ENCODE measurements at places on chromosomes 2 and 18. TPM values are rescaled to one million over a fixed set of nuclear protein-coding genes. Genes with fewer than 3 reads are reported as not detected.

DNA sequence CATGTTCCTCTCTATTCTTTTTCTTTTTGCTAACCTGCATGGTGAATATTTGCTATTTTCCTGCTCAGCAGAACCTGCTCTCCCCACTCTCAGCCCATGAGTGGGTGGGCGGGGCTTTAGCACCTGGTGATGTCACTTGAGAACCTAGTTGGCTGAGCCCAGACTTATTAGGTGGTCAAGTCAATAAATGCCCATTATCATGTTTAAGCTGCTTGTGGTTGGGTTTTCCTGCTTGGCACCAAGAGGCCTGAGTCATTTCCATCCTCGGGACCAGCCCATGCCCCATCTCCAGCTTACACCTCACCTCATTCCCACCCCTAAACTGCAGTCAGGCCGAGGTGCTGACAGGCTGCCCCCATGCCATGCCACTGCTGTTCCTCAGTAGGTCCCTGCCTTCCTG, 226.6 kb downstream of the ANKRD30B start:
- DNase-seq = no peak

DNA sequence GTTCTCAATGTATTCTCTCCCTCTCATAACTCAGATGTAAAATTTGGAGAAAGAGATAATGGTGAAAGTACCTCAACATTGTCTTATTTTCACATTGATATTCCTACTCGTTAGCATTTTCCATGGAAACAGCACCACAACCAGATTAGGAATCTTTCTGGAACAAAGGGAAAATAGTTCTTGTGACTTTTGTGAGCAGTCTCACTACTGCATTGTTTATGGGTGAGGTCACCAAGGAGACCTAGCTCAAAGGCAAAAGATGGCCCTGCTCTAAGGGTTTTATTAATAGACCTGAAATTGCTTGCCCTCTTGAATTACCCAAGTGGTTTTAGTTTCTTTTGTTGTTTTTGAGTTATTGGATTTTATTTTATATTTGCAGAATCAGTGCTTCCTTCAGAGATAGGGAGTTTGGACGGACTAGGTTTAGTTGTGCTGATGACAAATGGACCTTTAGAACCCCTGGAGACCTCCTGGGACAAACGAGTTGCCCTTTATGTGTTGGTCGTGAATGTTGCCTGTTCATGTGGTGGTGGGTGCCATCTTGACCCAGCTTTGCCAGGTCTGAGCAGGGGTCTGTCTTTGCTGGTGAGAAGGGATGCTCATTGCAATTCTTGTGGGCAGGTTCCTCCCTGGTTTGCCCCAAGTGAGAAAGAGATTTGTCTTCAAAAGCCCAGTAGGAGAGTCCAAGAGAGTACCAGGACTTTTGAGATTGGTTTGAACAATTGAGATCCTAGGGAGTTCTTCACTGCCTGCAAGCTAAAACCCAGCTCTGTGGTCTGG, 58.1 kb downstream of the INPP4A start:
- DNase-seq = no peak

GRCh38 chr2:100064165-100064564, 78.2 kb downstream of the AFF3 start:
- peak; percentile 26 for DNase-seq

DNA sequence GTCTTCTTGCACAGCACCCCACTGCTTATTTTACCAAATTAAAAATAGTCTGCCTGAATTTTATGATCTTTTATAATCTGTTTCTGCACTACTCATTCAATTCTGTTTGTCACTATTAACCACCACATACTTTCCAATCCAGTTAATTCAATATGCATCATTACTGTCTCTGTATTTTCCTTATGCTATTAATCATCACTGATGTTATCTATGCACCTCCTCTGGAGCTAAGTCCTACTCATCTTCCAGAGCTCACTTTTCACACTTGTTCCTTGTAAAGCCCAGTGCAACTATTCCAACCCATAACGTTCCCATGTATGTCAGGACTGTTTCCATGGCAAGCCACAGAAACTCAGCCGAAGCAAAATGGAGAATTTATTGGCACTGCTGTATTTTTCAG, 713.6 kb downstream of the PLCL1 start:
- no peak for DNase-seq

- DNase-seq = no peak
These were observed 77.7 kb upstream of the IGFBP5 start for GRCh38 chr2:216773072-216773471.

- no peak for DNase-seq
These were observed 221.7 kb downstream of the PHLPP1 start for GRCh38 chr18:62937065-62937464.

DNA sequence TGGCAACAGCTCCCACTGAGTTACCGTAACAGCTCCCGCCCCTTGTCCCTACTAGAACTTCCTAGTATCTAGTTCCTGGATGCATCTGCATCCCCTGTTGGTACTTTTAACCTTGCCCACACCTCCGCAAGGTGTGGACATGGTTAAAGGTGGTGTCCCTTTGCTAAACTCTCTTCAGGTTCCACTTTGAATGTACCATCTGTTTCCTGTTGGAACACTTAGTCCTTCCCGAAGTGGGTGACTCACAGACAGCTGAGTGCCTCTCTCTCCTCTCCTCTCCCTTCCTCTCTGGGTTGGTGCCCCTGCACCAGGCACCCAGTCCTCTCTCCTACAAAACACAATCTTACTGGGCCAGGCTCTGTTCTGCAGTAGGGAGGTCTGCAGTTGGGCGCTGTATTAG, 19.6 kb upstream of the REL start:
- DNase-seq = no peak

DNA sequence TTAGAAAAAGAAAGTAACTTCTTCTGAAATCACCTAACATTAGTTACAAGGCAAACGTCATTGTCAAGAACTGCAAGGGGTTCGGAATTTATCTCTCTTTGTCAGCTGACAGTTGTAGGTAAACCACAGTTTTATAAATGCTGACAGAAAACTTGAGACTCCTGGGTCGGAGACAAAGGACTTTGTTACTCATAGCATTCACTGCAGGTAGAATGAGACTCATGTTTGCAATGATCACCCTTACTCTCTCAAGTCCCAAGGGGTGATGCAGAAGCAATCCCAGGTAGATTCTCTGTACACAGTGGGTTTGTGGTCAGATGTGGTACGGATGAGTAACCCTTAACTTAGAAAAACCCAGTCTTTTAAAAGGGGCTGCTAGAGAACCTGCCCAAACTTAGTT, 757.8 kb downstream of the TRIB2 start:
- DNase-seq = no peak

GRCh38 chr2:219171231-219171651, 1.4 kb upstream of the SLC23A3 start:
- DNase-seq = peak; percentile 39

DNA sequence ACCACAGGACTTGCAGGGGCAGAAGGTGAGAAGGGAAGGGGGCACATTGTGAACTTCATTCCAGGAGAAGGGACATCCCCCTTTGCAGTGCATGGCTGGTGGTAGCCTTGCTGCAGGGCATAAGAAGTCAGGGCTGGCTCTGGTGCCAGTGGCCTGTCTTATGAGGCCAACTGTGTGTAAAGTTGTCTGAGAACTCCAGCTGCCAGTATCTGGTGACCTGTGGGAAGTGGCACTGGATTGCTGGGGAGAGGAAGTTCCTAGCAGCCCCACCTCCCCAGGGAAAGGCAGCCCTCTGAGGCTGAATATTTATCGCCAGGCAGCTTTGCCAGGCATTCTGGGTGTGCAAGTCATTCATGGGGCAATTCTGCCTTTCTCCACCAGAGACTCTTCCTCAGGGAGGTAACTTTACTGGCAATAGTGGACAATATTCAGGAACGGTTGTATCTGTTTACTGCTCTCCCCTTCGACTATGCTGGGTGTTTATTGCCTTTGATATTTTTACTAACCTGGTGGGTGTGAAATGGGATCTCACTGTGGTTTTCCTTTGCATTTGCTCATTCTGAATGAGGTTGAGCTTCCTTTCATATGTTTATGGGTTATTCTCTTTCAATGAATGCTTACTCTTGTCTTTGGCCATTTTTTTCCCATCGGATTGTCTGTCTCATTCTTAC, 12.3 kb downstream of the TRPM8 start:
- no peak for DNase-seq

GRCh38 chr2:140064243-140064642, 1284.1 kb upstream of the NXPH2 start:
- no peak for DNase-seq

- DNase-seq = no peak
These were observed 468.1 kb upstream of the CHST9 start for GRCh38 chr18:27653247-27653646.

DNA sequence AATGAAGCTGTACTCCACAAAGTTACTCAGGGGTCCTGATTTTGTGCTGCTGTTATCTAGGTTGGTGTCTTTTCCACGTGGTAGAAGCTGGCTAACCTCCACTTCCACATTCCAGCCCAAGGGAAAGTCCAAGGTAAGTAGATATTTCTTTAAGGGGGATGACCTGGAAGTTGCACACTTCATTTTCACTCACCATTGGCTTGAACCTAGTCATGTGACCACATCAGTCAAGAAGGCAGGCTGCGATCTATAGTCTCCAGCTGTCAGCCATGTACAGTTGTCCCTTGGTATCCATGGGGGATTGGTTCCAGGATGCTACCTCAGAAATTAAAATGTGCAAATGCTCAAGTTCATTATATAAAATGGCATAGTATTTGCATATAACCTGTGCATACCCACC, 31.9 kb upstream of the TGIF1 start:
- DNase-seq = no peak

GRCh38 chr2:8457699-8458502, 224.0 kb upstream of the ID2 start:
- no peak for DNase-seq

GRCh38 chr2:29272311-29272710, 157.1 kb downstream of the CLIP4 start:
- no peak for DNase-seq

DNA sequence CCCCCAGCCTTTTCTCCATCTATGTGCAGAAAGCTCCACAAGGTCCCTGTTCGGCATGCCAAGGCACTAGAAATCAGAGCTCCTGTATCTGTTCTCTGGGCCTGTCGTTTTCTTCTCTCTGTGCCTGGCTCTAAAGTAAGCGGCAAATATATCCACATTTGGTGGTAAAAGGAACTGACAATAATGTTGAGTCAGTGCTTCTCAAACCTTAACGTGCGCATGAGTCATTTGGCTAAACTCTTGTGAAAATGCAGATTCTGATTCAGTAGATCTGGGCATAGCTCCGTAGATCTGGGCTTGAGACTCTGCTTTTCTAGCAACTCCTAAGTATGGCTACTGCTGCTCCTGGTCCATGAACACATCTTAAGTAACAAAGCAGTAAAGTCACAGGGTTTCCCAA, 16.5 kb upstream of the ACSL3 start:
- no peak for DNase-seq

GRCh38 chr2:96204836-96205624, 3.6 kb downstream of the STARD7 start:
- no peak for DNase-seq

DNA sequence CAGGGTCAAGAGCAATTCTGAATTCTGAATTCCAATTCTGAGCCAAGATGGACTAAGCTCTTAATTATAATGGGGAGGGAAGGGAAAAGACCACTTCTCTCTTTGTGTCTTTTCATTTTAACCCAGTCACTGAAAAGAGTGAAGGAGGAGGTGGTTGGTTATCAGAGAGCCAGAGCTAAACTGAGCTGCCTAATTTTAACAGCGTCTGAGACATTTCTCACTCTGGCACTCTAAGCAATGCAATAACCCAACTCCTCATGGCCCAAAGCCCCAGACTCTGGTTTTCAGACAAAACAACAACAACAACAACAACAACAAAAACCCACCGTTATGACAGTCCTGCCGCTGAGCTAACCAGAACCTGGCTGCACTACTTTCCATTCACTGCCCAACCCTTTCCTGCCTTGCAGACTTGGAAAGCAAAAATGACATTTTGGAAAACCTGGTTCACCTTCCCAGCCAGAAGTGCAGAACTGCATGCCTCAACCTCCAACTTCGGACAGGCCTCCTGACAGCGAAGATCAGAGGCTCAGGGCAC, 1.0 kb downstream of the CHST10 start:
- DNase-seq = no peak

GRCh38 chr18:12310762-12311161, 2.7 kb downstream of the TUBB6 start:
- DNase-seq = no peak

DNA sequence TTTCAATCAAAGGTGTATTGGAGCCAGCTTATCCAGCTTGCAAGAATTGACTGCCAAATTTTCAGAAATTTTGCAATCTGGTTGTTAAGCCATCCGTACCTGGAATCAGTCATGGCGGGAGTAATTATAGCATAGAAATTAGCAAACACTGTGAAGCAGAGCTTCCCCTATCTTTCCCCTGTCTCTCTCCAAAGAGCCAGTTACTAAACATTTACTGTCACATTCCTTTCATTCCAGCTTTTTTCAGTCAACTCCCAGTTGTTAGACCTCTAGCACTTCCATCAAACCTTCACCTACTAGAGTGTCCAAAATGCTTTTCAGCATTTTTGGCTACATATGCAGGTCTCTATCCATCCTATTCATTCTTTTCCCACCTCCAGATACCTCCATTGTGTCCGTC, 137.4 kb downstream of the MC4R start:
- no peak for DNase-seq

- no peak for DNase-seq
These were observed 292.0 kb downstream of the CNTNAP5 start for GRCh38 chr2:124316881-124317605.

GRCh38 chr18:24427484-24427883, 1.0 kb downstream of the IMPACT start:
- DNase-seq = peak; percentile 18

DNA sequence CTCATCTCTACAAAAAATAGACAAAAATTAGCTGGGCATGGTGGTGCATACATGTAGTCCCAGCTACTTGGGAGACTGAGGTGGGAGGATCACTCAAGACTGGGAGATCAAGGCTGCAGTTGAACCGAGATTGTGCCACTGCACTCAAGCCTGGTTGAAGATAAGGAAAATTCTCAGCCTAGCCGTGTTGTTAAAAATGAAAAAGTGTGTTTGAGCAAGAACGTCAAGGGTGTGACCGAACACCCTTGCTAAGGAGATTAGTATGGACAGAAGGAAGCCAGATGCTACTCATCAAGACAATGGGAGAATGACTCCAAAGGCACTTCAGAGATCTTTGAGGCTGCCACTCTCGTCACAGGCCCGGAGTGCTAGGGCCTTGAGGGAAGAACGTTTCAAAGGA, 70.0 kb upstream of the NDUFV2 start:
- DNase-seq = no peak

The SLC38A11 gene
- total RNA-seq = not detected

The FOXD4L1 gene
- not detected for total RNA-seq

The MRPL30 gene
- 30.8 TPM for total RNA-seq

The KLHL14 gene
- not detected for total RNA-seq

The POTEJ gene
- not detected for total RNA-seq

The MARCHF7 gene
- total RNA-seq = 83.1 TPM

The ASXL3 gene
- total RNA-seq = not detected

The ZNF24 gene
- total RNA-seq = 31.7 TPM

The TMEM17 gene
- 0.18 TPM for total RNA-seq

The EVA1A gene
- total RNA-seq = not detected

The RAB17 gene
- total RNA-seq = 0.18 TPM

The PROKR1 gene
- not detected for total RNA-seq

Measured in activated CD4-positive, alpha-beta T cell treated with anti-CD3 and anti-CD28 coated beads for 36 hours (primary cell).